ENCODE measurements at places on chromosomes 1 and 21.

DNA sequence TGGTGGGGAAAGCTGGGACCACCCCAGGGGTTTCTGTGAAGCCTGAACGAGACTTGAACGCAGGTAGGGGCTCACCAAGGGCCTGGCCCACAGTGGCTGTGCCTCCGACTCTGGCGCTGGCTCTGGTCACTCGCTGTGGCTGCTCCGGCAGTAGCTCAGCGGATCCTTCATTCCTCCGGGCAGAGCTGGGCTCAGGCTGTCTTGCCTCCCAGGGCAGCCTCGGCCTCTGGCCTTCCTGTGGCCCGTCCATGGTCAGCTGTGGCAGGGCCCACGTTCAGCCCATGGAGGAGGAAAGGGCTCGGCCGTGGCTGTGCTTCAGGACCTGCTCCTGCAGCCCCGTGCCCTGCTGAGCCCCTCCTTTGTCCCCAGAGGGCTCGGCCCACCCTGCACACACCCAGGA is 162.9 kb upstream of the C1orf174 start:
- no peak for DNase-seq

DNA sequence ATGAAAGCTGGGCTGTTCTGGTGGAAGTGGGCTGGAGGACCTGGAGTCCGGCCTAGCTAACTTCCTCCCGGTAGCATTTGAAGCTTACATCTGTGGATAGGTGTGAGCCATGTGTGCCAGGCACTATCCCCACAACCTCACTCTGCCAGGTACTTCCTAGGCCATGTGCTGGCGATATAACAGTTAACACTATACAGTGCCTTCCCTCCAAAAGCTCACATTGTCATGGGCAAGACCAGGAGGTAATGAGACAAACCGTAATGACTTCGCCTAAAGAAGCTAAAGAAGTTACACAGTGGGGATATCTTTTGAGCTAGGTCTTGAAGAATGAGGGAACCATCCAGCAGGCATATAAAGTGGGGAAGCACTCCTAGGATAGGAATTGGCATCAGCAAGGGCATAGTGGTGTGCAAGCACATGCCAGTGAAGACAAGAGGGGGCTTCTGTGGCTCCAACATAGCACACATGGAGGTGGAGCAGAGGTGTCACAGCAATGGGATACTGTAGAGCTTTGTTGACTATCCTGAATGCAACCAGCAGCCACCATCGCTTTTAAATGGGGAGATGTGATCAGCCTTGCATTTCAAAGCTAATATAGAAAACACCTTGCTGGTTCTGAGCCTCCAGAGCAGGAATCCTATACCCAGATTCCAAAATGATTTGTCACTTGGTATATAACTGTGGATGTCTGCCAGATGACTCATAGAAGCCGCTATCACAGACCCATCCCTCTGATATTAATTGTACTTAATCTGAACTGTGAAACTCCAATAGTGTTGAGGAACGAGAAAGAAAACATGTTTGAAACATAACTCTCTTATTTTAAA is 466.3 kb downstream of the LMO4 start:
- DNase-seq: no peak

- no peak for DNase-seq
Measured at GRCh38 chr1:230542681-230543080, 99.6 kb upstream of the COG2 start.

DNA sequence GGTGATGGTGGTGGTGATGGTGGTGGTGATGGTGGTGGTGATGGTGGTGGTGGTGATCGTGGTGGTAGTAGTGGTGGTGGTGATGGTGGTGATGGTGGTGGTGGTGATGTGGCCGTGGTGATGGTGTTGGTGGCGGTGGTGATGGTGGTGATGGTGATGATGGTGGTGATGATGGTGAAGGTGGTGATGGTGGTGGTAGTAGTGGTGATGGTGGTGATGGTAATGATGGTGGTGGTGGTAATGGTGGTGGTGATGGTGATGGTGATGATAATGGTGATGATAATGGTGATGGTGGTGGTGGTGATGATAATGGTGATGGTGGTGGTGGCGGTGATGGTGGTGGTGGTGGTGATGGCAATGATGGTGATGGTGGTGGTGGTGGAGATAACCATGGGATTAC is 6.8 kb upstream of the COL6A2 start:
- DNase-seq: no peak

GRCh38 chr1:178997428-178997827 is 28.3 kb upstream of the FAM20B start:
- no peak for DNase-seq

DNA sequence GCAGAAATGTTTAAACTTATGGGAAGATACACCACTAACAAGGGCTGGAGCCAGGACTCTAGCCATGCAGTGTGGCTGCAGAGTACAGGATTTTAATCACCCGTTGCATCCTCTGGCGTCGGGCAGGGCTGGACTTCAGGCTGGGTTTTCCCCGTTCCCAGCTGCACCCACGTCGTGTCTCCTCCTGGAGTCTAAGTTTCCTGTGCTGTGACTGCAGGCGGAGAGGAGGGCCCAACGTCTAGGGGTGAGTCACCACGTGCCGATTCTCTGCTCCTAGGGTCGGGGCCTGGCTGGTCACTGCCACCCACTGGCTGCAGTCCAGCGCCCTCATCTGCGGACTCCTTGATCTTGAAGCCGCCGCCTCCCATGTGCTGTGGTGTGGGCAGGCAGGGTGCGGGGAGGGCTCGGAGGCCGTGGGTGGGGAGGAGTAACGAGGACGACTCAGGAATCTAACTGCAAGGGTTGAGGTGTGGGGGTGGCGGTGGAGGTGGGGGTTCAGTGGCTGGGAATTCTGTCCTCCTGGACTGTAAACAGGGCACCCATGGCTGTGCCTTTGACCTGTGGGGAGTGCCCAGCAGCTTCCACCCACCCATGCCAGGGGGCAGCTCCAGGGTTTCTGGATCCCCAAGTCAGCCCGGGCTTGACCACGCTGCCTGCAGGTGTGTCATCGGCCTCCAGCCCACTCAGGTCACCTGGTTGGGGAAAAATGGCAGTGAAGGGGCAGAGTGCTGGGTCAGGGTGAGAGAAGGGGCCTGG is 77.8 kb downstream of the ALPL start:
- DNase-seq: no peak

GRCh38 chr1:169906938-169907337 is 13.2 kb upstream of the SCYL3 start:
- DNase-seq: no peak

DNA sequence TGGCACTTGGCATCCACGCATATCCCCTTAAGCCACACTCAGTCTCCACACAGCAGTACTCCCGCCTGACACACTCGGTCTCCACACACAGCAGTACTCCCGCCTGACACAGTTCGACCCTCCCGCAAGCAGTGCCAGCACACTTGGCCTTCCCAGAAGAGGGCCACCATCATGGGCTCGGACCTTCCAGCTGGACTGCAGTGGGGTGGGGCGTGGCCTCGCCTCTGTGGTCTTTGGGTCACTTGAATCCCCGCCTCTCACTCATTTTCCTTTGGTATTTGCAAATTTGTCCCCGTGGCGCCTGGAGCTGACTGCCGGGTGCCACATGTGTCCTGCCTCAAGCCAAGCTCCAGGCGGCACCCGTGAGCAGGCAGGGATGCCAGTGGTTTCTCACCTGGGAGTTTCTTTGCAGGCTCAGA is 63.7 kb downstream of the FAAP20 start:
- no peak for DNase-seq

DNA sequence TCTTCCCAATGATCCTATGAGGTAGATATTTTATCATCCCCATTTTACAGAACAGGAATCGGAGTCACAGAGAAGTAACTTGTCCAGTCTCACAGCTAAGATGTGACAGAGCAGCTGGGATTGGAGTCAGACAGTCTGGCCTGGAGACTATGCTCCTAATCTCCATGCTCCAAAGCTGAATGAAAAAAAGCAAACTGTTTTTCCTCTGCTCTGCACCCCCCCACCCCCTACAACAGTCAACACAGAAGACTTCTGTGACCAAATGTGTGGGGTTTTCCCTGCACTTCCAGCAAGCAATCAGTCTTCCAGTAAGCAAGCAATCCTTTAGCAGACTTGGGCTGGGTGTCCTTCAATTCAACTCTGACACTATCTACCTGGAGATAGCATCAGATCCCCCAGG is 33.2 kb downstream of the KIRREL1 start:
- DNase-seq: no peak

DNA sequence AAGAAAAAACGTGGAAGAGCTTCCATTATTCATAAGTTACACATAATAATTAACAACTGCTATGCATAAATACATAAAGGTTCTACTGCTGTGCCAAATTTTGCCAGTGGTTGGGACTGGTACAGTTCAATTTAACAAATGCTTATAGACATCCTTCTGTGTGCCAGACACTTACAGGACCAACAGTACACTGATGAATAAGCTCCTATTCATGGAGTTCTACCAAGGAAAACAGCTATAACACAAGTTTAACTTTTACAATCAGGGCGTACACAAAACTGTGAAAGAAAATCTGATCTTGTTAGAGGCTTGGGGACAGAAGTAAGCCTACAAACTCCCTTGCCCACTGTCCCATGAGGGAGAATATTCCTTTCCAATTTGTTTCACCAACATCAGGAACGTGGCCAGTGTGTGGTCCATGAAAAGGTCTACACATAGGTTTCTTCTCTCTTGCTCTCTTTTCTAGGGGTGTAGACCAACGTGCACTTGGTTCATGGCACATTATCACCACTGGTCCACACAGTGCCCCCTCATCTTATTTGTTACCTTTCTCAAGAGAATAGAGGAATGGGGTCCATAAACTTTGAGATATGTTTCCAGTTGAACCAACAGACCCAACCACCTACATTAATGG is 10.1 kb downstream of the NRIP1 start:
- DNase-seq: no peak

GRCh38 chr1:204345438-204345841 is 14.3 kb downstream of the PLEKHA6 start:
- DNase-seq: no peak

- DNase-seq: no peak
Measured at GRCh38 chr1:173100476-173101107, 49.9 kb upstream of the TNFSF18 start.

GRCh38 chr1:193321242-193321840 is 134.9 kb upstream of the B3GALT2 start:
- DNase-seq: no peak

GRCh38 chr21:30227633-30228404 is 11.9 kb upstream of the CLDN8 start:
- DNase-seq: no peak

GRCh38 chr1:15500184-15501178 is 23.5 kb downstream of the CASP9 start:
- no peak for DNase-seq

GRCh38 chr1:206698011-206698410 is 13.3 kb downstream of the MAPKAPK2 start:
- no peak for DNase-seq

GRCh38 chr21:15221799-15222386 is 157.1 kb upstream of the NRIP1 start:
- no peak for DNase-seq

DNA sequence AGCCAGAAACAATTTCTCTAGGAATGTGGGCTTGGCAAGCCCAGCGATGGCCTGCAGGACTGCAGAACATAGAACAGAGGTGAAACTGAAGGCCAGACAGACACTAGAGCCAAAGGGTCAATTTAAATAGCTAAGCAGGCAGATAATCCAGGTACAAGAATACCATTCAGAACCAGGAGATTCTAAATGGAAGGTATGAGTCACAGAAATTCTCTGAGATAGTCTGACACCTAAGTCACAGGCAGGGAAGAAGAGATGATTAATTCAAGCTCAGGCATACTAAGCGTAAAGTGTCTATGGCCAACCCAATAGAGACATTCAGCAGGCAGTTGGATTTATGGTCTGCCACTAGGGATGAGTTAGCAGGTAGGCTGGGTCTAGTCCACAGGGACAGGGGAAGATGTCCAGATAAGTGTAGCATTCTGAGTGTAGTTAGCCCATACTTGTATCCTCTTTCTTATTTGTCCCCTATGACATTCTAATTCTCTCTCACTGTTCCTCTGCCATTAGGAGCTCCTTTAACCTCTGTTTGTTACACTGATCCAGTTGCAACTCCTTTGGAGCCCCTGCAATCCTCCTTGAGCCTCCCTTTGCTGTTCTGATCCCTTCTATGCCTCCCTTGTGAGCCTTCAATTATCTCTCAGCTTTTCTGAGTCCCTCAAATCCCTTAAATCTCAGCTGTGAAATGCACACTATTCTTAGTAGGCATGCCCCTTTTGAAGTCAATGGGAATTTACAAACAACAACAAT is 383.8 kb downstream of the LMO4 start:
- DNase-seq: no peak

GRCh38 chr1:29017235-29017634 is 102.9 kb downstream of the EPB41 start:
- no peak for DNase-seq

- DNase-seq: no peak
Measured at GRCh38 chr1:1198423-1199140, 7.8 kb downstream of the TNFRSF18 start.

- DNase-seq: no peak
Measured at GRCh38 chr21:33664135-33664534, 21.8 kb downstream of the ITSN1 start.

DNA sequence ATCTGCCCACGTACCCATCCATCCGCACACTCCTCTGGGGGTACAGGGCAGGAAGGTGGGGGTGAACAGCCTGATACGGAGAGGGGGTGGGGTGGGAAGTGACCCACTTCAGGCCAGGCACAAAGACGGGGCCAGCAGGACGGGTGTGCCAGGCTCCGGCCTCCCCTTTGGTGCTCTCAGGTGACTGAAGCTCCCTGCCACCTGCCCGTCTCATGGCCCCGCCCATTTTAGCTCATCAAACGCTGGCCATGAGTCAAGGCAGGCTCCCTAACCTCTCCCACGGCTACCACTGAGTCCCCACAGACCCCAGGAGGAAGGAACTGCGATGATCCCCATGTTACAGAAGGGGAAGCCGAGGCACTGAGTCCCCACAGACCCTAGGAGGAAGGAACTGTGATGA is 109.6 kb downstream of the CRYAA start:
- DNase-seq: no peak

- DNase-seq: no peak
Measured at GRCh38 chr1:47678464-47678980, 240.7 kb downstream of the FOXD2 start.

- peak; percentile 14 for DNase-seq
Measured at GRCh38 chr1:151839457-151840403, at the start of gene C2CD4D. TSS of gene C2CD4D (minus strand) at chr1:151839820. CDS start at chr1:151838989, 831 bp downstream.

GRCh38 chr21:39288987-39289386 is 24.4 kb downstream of the BRWD1 start:
- DNase-seq: no peak

DNA sequence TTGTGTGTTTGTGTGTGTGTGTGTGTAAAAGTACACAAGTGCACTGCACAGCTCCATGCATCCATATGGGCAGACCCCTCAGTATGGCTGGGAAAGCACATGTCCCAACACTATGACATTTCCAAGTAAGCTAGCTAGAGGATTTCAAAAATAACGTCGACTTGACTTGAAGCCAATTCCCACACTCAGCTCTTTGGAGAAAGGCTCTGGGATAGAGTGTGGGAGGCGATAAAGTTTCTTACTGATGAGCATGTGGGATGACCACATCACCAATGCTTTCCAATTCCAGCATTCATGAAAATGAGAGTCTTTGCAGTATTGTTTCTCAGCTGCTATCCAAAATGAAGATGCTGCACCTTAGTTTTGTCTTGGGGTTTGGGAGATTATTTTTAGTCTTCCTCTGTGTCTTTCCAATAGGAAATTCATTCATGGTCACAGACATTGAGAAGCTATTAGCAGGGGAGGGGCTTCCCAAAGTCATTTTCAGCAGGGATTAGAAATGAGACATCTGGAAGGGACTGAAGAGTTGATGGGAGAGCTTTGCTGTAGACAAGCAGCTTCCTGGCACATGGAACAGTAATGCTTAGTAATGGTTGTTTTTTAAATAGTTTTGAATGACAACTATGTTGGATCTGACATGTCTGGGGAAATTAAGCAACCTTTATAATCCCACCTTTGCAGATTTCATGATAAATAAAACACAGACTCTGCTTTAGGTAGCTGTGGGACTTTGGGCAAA is 143.5 kb downstream of the ASTN1 start:
- no peak for DNase-seq

GRCh38 chr1:69733061-69733460 is 165.3 kb downstream of the LRRC7 start:
- no peak for DNase-seq
